ENCODE measurements at places on chromosomes 5 and 9.

DNA sequence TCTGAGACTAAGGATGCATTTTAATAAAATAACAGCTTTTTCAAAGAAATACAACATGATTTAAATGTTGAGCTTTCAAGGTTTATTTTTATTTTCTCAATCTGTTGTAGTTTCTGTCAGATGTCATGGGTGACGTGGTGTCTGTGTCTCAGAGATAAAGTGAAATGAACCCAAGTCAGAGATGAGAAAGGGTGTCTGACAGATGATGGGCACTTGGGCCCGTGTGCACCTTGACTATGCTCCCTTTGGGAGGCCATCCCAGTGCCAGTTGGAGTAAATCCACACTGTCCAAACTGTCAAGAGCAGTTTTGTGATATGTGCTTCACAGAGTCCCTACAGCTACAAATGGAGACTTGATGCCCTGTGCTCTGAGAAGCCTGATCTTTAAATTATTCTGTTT, 536.9 kb upstream of the FAM174A start:
- DNase-seq: no peak

GRCh38 chr5:91484662-91485061, 101.5 kb upstream of the ARRDC3 start:
- no peak for DNase-seq

DNA sequence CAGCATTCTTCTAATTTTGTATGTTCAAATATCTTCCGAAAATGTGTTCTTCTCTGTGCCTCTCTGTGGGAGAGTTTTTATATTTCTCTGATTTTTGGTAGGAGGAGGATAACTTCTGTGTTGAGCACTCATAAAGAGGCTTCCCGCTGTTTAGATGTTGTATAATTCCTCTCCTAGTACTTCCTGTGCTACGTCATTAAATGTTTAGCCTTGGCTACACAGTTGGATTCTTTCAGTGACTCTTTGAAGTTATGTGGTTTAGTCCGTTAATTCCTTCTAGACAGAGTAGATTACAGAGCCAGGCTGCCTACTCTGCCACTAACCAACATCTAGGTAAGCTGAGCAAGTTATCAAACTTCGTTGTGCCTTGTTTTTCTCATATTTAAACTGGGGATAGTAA, 302.6 kb downstream of the OSTF1 start:
- no peak for DNase-seq

DNA sequence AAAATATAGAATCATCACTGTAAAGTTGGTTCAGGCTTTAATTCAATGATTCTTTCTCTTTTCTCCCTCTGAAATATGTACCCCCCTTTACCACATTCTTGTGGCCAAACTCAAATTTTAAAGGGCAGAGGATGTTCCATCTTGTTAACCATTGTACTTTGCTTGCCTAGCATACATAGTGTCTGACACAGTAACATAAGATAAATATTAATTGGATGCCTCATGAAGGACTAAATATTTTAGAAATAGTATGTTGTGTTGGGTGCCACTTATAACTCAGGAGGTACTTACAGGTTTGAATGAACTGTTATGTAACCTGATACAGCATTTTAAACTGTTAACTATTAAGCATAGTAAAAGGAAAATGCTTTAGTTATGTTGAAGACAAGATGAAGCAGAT, 71.5 kb downstream of the NIPBL start:
- no peak for DNase-seq

DNA sequence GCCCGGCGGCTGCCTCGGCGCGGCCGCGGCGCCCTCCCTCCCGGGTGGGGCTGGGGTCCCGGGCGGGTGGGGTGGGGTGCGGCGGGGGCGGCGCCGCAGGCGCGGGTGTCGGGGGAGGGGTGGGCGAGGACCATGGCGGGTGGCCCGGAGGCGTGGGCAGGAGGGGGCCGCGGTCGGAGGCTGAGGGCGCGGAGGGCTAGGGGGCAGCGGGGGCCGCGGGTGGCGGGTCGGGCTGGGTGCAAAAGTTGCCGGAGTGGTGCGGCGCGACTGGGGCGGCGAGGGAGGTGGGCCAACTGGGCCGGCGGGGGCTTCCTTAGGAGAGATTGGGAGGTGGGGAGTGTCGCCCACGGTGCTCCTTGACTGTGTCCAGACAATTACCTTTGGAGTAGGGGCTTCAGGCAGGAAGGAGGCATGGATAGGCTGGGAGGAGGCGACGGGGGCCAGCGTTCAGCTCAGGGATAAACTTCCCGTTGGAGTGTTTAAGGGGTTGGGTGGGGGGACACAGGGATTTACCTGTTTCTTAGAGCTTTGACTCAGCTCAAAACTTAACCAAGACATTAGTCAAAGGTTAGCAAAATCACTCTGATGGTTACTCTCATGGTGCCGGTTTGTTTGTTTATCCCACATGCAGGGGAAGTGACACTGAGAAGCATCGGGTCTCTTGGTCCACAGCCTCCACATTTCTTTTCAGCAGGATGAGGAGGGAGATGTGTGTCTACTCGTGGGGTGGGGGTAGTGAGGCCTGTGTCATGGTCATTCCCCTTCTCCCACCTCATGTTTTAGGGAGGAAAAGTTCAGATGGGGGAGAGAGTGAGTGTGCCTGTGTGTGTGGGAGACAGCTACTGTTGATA, 859 bp downstream of the CSNK1G3 start:
- peak; percentile 30 for DNase-seq

GRCh38 chr9:2663461-2664173, 42.0 kb downstream of the VLDLR start:
- DNase-seq: no peak

DNA sequence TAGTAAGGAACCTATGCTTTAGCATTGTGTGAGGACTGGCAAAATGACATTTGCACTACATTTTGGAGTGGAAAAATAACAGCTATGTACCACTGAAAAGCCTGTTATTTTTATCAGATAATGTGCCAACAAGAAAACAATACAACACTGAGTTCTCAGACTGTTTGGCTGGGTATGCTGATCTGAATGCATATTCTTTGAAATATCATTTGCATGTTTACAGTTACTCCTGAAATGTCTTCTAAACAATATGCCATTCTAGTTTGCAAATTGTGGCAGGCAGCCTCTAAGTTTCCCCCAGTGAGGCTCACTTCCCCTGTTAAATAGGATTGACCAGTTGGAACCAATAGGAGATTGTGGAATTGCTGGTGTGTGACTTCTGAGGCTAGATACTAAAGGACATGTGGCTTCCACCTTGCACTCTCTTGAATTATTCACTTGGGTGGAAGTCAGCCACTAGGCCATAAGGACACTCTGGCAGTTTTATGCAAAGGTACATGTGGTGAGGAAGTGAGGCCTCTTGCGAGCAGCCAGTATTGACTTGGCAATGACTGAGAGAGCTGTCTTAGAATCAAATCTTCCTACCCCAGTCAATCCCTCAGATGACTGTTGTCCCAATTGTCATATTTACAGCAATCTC, 250.4 kb upstream of the PCSK5 start:
- DNase-seq: no peak

GRCh38 chr9:8895106-8895860, 1095.7 kb upstream of the DMAC1 start:
- peak; percentile 9 for DNase-seq

- DNase-seq: no peak
Measured at GRCh38 chr9:136521537-136521936, 24.3 kb downstream of the NOTCH1 start.

DNA sequence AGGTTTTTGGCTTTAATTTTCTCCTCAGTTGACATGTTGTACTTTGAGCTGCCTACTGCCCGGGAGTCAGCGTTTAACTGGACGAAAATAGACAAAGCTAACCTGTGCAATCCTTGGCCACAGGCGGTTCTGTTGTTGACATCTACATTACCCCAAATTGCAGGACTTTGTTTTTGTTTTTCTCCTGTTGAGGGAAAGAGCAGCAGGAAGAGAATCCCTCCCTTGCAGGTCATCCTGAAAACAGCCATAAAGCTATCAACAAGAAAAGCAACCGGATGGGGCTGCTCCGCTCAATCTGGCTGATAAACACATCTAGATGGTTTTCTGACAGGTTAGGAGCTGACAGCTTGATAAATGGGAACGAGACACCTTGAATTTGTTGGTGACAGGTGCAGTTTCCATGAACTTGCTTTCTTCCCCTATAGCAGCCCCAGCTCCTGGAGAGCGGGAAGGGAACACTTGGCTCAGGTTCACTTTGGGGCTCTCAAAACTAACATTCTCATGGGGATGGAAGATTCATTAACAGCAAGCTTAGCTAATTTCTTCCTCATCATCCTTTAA, 331.5 kb downstream of the SLIT3 start:
- no peak for DNase-seq

DNA sequence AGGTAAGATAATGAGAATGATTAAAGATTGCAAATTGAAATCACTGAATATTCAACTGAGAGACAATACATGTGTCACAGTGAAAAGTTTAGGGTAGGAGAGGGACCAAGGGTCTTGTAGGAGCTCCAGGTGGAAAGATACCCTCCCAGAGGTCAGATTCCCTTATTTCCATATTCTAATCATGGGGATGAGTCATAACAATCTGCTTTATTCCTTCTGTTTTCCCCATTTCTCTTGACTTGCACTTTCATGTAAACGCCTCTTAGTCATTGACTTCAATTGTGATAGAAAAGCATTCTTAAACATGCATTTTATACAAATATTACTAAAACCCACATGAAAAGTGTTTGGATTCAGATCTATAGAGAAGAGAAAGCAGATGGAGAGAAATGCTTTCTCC, 81.3 kb upstream of the CTSL start:
- DNase-seq: no peak

GRCh38 chr5:32001707-32002106, 172.4 kb downstream of the GOLPH3 start:
- DNase-seq: no peak

DNA sequence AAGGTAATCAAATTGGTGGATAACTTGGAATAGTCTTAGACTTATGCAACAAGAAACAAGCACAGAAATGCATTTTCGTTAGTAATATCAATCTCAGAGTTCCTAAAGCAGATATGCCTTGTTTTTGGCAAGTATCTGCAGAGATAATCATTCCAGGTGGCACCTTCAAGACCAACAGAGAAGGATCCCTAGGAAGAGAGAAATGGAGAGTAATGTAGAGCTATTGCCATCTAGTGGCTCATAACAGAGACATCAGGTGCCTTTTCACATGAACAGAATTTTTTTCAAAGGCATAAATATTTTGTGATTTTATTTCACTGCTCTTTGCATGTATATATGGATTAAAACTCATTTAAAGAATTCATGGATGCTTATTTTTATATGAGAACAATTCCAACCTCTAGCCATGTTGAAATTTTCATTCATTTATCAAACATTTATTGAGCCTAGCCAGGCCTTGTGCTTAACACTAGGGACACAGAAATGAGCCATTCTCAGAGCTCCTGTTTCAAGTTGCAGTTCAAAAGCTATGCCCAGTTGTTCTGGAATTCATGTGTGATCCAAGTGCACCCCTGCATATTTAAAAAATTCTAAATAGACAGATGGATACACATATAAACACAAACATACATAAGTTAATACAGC, 117.5 kb upstream of the OR13F1 start:
- DNase-seq: no peak

DNA sequence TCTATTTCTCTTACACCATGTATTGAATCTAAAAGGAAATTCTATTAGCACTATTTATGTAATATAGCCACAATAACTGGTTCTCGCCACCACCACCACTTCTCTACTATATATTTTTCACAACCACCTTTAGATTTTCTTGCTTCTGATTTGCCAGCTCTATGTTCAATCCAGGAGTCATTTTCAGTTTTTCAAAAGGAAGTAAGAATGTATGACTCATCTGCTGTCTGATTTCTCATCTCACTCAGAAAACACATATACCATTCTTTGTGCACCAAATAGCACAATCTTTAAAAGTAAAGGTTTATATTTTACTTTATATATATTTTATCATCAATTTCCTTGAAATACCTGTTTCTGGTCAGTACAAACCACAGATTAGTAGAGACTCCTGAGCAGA, 1127.5 kb downstream of the TAF11L14 start:
- no peak for DNase-seq

- DNase-seq: no peak
Measured at GRCh38 chr9:137365552-137366444, 57.2 kb downstream of the EXD3 start.

GRCh38 chr5:11504886-11505193, 399.4 kb downstream of the CTNND2 start:
- DNase-seq: peak; percentile 21

DNA sequence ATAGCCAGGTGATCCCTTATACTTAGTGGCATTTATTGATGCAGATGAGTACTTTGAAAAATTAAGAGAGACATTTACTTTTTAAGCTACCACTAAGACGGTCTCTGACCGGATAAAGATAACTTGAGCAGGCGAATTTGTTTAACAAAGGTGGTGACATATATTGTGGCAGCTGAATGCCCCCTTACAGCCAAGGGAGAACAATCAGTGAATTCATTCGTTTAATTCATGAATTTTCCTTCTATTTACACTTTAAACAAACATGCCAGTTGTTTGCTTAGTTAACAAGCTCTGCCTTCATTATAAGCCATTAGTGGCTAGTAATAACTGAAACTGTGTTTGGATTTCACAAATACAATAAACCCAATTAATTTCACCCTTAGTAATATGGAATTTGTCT, 187.1 kb downstream of the AOPEP start:
- DNase-seq: no peak

DNA sequence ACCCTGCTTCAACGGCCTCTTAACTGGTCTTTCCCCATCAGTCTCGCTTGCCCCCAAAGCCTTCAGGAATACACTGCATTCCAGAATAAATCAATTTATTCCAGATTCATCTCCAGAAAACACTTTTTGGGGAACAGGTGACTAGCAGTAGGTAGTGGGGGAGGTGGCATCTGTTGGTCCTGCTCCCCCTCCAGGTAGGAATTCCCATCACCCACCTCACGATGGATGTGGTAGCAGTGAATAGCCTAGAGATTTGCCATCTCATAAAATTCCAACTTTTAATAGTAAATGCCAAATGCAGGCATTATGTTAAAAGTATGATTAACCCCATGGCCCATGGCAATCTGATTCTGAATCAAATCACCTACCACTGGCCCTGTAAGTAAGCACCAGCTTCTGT, 142.7 kb downstream of the MED27 start:
- DNase-seq: no peak

- DNase-seq: peak; percentile 92
Measured at GRCh38 chr5:150544611-150545219, 36.8 kb downstream of the NDST1 start.

GRCh38 chr5:91418158-91418557, 35.0 kb upstream of the ARRDC3 start:
- DNase-seq: no peak

DNA sequence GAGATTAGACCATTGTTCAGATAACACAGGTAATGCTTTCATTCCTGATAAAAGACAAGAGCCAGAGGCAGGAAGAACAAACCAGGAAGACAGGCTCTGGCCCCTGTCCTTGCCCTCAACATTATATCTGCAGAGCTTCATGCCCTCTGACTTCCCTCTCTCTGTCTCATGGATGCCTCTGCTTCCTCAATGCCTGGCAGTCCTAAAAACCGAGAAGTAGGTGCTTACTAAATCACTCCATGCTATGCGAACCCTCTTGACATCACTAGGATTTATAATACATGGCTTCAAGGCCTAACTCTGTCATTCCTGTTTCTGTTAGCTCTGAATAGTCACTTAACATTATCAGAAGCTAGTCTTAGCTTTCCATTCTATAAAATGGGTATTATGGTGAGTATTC, 117.8 kb downstream of the TLR4 start:
- DNase-seq: no peak

- no peak for DNase-seq
Measured at GRCh38 chr9:131138676-131139075, 13.3 kb downstream of the NUP214 start.
